Ureter (tissue), 1 donor: ENCODE measurements at places on chromosomes 2 and 18. TPM values are rescaled to one million over a fixed set of nuclear protein-coding genes. Genes with fewer than 3 reads are reported as not detected.

DNA sequence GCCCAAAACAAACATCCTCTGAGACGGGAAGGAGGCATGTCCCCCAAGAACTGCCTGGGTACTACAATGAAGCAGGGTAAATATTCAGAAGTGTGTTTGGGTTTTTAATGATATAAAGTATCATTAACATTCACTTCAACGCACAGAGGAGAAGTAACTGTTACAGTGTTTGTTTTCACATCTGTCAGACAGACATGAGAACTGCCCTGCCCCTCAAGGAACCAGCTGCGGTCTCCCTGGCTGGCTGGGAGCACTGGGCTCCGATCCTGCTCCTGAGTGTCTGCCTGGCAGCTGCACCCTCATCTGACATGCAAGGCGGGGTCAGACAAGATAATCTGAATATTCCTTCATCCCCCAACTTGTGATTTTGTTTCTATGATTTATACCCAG is 75.6 kb downstream of the MBP start:
- no peak for DNase-seq

GRCh38 chr2:26243470-26244308 is 743 bp downstream of the HADHA start:
- DNase-seq = no peak

- no peak for DNase-seq
Observed at GRCh38 chr2:175373729-175374128, 192.2 kb upstream of the ATP5MC3 start.

DNA sequence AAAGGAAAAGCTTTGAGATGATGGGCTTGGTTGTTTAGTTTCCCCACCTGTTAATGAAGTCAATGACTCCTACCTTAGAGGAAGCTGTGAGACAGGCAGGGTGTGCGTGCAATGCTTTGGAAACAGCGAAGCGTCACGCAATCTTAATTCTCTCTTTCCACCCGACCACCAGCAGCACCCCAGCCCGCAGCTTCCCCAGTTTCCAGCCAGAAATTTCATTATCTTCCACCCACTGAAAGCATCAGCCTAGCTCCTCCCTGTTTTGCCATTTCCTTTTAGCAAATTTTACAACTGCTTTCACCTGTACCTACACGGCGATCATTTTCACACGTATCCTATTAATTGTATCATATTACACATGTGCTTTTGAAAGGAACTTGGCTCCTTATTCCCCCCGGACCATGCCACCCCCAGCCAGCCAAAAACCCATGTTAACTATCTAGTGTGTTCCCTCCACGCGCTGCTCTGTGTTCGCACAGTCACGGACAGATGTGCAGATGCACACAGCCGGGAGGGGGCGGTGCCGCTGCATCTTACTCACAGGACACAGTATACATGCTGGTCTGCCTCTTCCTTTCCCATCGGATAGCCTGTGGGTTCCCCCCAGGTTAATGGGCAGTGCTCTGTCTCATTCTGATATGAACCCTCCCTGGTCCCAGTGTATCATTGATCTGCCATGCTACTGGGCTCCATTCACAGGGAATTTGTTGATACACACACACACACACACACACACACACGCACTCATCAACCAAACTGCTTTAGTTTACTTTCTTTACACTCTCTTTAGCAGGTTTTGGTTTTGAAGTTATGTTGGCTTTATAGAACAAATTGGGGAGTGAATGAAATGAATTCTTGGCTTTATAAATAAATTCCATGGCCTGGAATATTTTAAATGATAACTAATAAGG is 22.4 kb downstream of the CYP27C1 start:
- DNase-seq = peak; percentile 72

DNA sequence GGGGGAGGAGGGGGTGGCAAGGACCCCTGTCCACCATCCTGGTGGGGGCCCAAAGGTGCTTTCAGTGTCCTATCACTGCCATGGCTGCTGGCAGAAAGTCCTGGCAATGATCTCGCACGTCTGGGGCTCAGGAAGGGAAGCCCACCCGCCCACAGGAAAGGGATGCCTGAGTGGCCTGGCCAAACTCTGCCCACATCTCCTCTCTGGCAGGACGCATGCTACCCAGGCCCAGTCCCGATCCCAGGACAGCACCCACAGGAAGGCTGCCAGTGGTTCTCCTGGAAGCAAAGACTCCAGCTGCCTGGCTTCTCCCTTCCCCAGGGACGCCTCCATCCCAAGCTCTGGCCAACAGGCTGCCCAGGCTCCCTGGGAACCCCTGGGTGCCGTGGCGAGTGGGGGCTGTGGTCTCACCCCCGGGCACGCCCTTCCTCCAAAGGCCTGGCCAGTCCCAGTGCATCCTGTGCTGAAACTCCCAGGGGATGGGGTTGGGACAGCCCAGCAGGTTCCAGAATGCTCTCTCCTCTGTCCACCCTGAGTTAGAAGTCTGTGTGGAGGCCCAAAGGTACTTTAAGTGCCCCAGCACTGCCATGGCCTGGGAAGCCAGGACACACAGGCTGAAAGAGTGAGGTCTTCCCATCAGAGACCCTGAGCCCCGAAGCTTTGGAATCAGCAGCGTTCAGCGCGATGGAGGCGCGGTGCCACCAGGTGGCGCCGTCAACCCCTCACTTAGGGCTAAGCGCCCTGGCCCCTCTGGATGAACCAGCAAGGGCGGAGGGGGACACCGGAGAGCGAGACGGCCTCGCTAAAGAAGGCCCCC is 29.8 kb upstream of the TAF1B start:
- DNase-seq = peak; percentile 73

DNA sequence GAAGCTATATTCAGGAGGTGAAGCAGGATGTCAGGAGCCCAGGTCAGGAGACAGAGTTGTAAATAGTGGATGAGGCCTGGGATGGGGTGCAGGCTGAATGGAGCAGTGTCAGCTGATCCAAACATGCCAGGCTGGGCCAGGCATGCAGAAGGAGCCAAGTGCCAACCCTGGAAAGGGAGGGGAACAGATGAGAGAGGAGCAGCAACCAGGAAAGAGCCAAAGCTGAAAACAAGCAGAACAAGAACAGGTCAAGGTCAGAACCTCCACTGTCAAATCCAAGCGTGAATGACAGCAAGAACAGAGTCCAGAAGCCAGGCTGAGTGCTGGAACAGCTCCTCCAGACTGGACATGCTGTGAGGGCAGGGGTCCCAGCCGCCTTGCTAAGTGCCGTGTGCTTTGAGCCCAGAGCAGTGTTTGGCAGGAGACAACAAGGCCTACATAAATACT is 49.2 kb upstream of the PPP1CB start:
- DNase-seq = peak; percentile 54

DNA sequence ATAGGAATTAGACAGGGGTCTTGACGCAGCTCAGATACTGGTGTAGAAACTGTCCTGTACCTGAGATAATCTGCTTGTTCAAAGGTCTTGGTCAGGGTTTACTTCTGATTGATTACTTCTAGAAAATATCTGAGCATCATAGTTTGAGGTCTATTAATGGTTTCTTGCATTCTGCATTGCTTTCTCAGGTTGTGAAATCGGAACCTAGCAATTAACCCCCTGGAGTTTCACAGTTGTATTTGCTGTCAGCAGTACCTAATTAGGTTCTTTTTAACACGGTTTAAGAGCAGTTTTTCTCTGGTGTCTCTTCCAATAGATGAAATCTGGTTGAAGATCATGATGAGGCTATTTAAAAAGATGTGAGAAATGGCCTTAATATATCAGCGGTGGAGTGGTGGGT is 428.6 kb upstream of the SYT4 start:
- DNase-seq = no peak

- DNase-seq = no peak
Observed at GRCh38 chr2:196220671-196221070, 49.3 kb upstream of the STK17B start.

DNA sequence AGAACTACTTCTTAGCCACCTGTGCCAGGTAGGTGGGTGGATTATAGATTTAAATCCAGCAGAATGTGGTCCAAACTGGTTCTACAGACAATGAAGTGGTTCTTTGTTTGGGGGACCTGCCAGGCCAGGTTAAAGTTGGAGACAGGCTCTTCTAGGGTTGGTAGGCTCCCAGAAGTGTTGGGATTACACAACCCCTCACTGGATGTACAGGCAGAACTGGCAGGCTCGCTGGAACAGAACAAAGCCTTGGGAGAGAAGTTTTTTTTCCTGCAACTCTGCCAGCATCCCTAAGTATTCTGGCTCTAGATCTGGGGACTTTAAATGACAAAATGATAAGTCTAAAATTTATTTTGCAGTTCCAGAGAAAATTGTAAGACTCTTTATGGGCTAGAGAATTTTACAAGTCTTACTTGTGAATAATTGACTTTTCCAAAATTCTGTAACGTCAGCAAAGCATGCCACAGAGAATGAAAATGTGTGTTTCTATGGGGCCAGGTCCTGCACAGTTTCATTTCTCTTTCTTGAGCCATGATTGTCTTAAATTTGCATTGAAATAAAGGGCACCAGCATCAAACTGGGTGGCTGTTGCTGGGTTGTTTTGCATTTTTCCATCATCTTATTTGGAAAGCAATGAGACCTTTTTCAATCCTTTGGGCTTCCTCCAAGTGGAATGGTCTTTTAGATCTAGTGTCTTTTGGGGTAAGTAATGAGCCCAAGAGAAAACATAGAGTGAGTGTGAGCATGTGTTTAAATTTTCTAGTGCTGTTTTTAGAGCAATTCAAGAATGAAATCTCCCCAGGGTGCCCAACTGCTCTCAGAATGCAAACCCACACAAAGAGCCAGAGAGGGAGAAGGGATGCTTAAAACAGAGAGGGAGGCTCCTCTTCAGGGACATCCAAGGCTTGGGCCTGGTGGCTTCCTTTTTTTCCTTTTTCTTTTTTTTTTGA is 32.4 kb upstream of the ATL2 start:
- peak; percentile 65 for DNase-seq

DNA sequence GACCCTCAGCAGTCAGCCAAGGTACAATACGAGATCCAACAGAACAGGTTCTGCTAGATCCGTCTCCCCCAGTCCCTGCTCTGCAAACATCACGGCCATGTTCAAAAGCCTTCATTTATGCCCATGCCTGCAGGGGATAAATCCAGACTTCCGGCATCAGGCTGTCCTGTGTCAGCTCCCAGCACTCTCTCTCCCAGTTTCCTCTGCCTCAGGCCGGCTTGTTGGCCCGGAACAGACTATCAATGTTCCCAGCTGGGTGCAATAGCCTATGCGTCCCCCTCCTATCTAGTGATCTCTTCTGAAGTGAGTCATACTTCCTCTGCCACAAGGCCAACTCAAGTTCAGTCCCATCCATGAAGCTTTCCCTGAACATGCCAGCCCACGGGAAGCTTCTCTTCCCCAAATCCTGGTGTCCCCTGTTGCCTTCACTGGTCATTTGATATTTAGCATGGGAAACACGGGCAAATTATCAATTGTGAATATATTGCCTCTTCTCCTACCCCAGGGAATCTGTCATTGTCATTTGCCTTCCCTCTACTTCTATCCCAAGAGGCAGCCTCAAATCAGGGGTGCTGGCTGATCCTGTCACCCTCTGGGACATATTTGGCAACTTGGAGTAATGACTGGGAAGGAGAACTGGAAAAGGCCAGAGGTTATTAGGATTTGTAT is 51.1 kb downstream of the CAPN13 start:
- DNase-seq = peak; percentile 79

DNA sequence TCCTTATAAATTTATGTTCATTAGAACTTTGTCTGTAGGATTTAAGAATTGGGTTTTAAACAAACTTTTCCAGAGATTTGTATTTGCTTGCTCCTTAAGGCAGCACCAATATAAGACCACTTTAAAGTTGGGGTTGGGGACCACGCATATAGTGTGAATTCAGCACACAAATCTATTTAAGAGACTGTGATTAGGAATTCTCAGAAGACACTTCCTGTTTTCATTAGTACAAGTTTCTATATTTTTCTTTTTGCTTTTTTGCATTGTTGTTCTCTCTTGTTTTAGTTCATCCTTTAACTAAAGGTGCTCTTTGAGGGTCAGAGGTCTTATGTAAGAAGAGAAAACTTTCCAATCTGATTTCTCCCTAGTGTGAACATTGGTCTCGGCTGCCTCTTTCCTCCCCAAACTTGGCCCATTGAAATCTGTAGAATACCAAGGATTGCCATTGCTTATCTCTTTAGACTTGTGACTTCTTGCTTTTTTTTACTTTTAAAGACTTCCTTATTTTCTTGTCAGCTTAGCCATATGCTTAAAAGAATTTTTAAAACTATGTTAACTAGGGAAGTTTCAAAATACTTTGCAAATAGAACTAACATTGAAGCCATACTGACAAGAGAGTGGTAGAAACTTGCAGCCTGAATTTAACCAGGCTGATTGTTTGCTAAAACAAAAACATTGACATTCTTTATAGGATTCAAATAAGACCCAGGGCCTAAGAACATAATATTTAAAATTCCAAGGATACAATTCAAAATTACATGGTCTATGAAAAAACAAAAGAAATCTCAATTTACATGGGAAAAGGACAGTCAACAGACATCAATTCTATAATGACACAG is 264.1 kb upstream of the FN1 start:
- DNase-seq = no peak

DNA sequence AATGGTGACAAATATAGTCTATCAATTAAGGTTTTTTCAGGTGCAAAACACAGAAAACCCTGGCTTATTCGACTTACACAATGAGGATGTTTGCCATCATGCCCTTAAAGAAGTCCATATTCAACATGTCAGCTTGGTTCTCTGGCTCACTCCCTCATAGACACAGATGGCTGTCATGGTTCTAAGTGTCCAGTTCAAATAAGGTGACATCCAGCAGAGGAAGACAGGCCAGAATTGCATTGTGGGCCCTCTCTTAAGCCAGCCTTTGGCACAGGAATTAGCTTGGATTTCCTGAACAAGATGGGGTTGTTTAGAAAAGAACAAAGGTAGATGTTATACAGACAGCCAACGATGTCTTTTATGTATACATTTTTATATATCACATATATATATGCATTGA is 18.7 kb upstream of the SLC1A4 start:
- no peak for DNase-seq

GRCh38 chr18:79547413-79548076 is 132.1 kb upstream of the CTDP1 start:
- no peak for DNase-seq

- DNase-seq = no peak
Observed at GRCh38 chr2:217468042-217468830, 534.6 kb downstream of the TNS1 start.

- no peak for DNase-seq
Observed at GRCh38 chr18:21254576-21254975, 12.5 kb downstream of the GREB1L start.

DNA sequence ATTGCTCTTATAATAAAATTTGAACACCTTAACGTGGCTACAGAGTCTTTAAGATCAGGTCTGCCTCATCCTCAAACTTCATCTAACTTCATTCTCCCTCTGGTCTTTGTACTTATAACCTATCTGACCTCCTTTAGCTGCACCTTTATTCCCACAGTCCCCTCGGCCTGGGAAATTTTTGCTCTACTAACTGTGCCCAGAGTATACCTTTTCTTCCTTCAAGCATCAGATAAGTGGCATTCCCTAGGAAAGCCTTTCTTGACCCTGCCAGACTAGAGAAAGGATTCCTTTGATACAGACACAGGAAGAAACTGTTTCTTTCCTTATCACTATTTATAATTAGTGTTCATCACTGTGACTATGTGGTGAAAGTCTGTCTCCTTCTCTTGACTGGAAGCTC is 79.2 kb upstream of the RPRM start:
- DNase-seq = no peak

The GKN2 gene
- total RNA-seq = not detected

The HSBP1L1 gene
- total RNA-seq = 29.5 TPM

The COL4A3 gene
- 23.3 TPM for total RNA-seq

The GREB1 gene
- total RNA-seq = 5.1 TPM

The TEKT4 gene
- not detected for total RNA-seq

The RAB6C gene
- total RNA-seq = 0.34 TPM

The GRB14 gene
- total RNA-seq = 6.7 TPM

The CHCHD5 gene
- 43.0 TPM for total RNA-seq

The SLC19A3 gene
- 1.9 TPM for total RNA-seq

The SCN2A gene
- 0.29 TPM for total RNA-seq

The PLEK gene
- total RNA-seq = 3.7 TPM

The ASXL3 gene
- total RNA-seq = 5.9 TPM

The UPP2 gene
- not detected for total RNA-seq

The ERBB4 gene
- 10.2 TPM for total RNA-seq

The LTBP1 gene
- total RNA-seq = 80.1 TPM
